SHP77 treated with DMSO at 0.1 percent for 48 hours (cell line): ENCODE measurements at places on chromosomes 16 and 17.
A peak's percentile ranks its signal among the peaks of the same experiment; 100 is the strongest.

GRCh38 chr17:62000186-62000585, 64.9 kb downstream of the MED13 start:
- no peak for DNase-seq

DNA sequence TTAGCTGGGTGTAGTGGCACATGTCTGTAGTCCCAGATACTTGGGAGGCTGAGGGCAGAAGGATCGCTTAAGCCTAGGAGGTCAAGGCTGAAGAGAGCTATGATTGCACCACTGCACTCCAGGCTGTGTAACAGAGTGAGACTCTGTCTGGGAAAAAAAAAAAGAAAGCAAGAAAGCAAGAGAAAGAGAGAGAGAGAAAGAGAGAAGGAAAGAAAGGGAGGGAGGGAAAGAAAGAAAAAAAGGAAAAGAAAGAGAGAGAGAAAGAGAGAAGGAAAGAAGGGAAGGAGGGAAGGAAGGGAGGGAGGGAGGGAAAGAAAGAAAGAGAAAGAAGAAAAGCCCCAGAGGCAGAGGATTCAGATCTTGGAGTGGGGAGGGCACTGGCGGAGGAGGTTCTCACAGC, 6.5 kb downstream of the DHX58 start:
- no peak for DNase-seq

GRCh38 chr17:40113907-40114245, 7.9 kb upstream of the MSL1 start:
- DNase-seq = no peak

- DNase-seq = no peak
These were observed 6.6 kb upstream of the PIK3R6 start for GRCh38 chr17:8873801-8874715.

GRCh38 chr17:82367724-82368524, 3.6 kb upstream of the UTS2R start:
- DNase-seq = no peak

DNA sequence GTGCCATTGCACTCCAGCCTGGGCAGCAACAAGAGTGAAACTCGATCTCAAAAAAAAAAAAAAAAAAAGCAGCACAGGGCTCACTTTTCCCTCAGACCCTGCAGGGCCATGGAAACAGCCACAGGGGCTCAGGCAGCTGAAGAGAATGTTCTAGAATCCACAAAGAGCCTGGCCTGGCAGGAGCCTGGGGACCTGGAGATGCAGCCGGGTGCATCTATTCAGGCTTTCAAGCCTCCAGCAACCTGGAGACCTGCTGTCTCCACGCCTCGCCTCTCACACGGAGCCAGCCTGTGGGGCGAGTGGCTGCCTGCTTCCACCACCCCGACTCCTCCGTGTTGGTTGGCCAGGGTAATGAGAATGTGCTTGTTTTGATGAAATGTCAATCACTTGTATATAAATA, 44.0 kb upstream of the MEAK7 start:
- no peak for DNase-seq

DNA sequence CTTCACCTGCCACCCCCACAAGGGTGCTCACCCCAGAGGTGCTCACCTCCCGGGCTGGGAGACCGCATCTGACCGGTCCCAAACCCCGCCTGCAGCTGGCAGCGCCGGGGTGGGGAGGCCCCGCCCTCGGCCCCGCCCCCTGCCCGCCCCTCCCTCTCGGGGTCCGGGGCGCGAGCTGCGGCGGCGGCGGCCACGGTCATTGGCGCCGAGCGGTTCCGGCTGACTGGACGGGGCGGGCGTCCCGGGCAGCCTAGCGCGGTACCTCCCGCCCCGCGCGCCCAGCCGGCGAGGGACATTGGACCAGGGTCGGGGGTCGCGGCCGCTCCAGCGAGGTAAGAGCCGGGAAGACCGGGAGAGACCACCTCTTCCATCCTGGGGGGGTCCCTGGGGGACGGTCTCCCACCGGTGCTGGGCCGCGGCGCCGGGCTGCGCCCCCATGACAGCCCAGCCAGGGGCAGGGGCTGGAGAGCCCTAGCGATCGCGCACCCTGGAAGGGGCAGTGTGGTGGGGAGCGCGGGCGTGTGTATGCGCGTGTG, at the start of gene CACNG5:
Gene CACNG5, plus strand, starts transcription at position 199 of the 536 bp plus-strand sequence. CDS start 42,216 bp downstream, outside the sequence.
- no peak for DNase-seq

- peak; percentile 98 for DNase-seq
These were observed 7.3 kb downstream of the NT5C start for GRCh38 chr17:75124041-75124818.

- DNase-seq = no peak
These were observed 3.4 kb downstream of the FAM222B start for GRCh38 chr17:28839221-28839620.

DNA sequence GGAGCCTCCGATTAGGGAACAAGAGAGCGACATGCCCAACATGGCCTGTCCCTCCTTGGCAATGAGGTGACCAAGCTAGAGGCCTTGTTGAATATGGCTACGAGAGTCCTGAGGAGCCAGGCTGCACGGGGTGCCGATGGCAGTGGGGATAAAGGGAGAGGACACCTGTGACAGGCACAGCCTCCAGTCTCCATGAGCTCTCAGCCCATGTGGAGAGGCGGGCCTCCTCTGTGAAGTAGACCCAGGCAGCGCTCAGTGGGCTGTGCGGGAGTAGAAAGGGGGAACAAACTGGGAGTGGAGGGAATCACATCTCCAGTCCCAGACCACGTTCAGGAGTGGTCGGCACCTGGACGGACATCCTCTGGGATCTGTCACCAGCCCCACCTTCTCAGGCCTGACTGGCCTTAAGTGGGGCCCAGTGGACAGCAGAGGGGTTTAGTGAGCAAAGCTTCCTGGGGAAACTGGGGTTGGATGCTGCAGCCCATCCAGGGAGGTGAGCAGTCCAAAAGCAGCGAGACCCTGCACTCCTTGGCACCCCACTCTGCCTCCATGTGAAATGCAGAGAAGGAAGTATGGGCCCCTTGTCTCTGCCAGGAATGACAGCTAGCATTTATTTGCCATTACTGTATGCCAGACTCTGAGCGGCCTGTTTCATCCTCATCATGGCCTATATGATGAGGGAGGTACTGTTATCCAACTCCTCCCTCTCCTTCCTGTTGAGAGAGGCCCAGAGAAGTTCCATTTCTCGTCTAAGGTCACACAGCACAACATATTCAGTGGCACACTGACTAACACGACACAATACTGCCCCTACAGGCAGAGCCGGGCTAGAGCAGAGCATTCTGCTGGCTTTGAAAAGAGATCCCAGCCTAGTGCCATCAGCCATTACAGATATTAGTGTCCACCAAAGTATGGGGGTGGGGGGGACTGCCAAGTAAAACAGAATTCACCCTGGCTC, 4.5 kb upstream of the TMEM92 start:
- peak; percentile 13 for DNase-seq

- no peak for DNase-seq
These were observed 21.8 kb upstream of the HERPUD1 start for GRCh38 chr16:56910112-56910511.

- DNase-seq = no peak
These were observed 145.0 kb downstream of the SLC39A11 start for GRCh38 chr17:72947475-72947874.

DNA sequence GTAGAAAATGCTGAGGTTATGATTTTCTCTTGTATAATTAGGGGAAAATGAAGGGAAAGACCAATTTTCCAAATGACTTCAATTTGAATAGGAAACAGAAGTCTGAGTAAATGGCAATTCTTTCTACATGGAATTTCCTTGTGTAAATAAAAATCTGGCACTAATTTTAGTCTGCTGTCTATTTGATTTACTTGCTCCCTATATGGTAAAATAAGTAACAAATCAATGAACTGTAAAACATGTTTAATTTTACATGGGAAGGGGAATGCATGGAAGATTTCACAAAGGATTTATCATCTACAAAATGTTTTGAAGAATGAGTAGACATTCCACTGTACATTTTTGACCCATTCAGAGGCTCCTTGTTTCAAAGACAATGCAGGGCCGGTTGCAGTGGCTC, 811.6 kb upstream of the GOT2 start:
- no peak for DNase-seq

DNA sequence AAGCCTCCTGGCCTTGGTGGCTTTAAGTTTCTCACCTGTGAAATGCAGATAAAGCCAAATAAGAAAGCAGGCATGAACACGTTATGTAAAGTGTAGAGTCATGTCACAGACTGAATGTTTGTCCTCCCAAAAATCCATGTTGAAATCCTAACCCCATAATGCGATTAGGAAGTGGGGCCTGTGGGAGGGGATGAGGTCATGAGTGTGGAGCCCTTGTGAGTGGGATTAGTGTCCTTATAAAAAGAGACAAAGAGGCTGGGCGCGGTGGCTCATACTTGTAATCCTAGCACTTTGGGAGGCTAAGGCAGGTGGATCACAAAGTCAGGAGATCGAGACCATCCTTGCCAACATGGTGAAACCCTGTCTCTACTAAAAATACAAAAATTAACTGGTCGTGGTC, 19.5 kb upstream of the C16orf78 start:
- no peak for DNase-seq

DNA sequence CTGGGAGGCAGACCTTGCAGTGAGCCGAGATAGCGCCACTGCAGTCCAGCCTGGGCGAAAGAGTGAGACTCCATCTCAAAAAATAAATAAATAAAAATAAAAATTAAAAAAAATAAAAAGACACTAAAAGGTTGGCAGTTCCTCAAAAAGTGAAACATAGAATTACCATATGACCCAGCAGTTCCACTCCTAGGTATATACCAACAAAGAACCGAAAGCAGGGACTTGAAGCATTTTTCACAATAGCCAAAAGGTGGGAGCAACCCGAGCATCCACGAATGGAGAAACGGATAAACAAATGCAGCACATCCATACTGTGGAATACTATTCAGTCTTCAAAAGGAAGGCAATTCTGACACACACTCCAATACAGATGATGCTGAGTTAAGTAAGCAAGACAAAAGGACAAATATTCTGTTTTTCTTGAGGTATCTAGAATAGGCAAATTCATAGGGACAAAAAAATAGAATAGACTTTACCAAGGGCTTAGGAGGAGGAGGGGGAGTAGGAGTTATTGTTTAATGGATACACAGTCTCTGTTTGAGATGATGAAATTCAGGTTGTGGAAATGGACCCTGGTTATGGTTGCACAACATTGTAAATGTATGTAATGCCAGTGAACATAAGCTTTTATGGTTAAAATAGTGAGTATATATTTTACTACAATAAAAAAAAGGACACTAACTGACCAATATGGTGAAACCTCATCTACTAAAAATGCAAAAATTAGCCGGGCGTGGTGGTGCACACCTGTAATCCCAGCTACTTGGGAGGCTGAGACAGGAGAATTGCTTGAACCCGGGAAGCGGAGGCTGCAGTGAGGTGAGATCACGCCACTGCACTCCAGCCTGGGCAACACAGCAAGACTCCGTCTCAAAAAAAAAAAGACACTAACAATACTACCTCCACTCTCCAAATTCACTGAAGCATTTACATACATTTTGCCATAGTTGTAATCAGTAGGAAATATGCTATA, 27.0 kb upstream of the SLC35B1 start:
- DNase-seq = no peak

DNA sequence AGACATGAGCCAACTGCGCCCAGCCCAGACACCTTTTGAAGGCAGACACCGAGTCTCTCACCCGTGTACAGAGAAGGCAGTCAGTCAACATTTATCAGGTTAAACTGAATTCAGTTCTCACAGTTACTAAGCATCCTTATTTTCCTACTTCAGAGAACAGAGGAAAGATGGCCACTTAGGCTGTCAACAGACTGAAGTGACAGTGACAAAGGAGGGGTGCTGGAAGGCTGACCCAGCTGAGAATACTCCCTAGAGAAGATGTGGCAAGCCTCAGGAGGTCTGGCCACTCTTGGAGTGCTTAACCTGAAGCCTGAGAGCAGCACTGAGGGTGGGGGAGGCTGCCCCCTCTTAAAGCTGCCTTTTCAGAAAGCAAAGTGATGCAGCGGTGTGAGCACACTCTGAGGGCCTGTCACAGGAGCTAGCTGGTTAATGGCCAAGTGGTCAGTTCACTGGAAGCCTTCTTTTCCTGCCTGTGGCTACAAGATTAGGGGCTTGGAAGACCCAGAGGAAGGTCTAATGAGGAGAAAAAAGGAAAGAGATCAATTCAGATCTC, 51.0 kb upstream of the SREBF1 start:
- DNase-seq = no peak

- no peak for DNase-seq
These were observed 2.8 kb downstream of the MT1X start for GRCh38 chr16:56684926-56685590.

GRCh38 chr17:19986941-19987861, 9.6 kb upstream of the AKAP10 start:
- no peak for DNase-seq

- DNase-seq = no peak
These were observed 1.6 kb upstream of the XPO6 start for GRCh38 chr16:28213396-28213795.

- DNase-seq = no peak
These were observed 35.1 kb downstream of the CDH1 start for GRCh38 chr16:68772030-68772681.

DNA sequence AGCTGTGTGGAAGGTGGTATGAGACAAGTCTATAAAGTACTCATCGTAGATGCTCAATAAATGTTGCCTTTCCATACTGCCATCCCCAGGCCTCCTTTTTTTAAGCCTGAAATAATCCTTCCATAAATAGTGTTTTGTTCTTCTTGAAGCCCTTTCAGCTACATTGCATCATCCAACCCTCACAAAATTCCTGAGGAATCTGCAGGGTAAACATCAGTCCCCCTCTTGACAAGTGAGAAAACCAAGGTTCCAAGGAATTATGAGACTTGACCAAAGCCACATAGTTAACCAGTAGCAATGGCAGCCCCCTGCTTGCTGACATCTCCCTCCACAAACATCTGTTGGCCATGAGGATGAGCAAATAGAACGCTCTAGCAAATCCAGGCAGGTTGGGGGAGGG, 89.7 kb upstream of the CCL1 start:
- DNase-seq = no peak

GRCh38 chr16:65521633-65522328, 399.9 kb upstream of the CDH11 start:
- no peak for DNase-seq

DNA sequence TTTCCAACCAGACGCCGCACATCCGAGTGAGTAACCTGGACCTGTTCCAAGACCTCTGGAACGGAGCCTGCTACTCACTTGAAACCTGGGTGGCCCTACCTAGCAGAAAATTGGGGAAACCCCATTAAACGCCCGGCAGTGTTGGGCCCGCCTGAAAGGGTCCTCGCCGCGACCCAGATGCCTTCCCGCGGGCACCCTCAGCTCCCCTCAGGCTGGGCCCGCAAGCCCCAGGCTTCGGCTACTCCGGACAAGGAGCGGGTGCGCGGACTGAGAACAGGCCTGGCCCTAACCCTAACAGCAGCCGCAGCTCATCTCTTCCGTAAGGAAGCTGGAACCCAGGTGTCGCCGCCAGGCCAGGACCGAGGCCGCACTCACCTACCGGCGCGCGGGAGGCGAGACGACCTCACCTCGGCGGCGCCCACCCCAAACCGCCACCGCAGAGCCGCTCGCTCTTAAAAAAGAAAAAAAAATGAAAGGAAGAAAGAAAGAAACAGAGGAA, 344 bp downstream of the PSME3IP1 start:
- no peak for DNase-seq

- peak; percentile 32 for DNase-seq
These were observed 681 bp downstream of the TMEM102 start for GRCh38 chr17:7435676-7436555.
